ENCODE measurements at places on chromosomes 12 and 14.

DNA sequence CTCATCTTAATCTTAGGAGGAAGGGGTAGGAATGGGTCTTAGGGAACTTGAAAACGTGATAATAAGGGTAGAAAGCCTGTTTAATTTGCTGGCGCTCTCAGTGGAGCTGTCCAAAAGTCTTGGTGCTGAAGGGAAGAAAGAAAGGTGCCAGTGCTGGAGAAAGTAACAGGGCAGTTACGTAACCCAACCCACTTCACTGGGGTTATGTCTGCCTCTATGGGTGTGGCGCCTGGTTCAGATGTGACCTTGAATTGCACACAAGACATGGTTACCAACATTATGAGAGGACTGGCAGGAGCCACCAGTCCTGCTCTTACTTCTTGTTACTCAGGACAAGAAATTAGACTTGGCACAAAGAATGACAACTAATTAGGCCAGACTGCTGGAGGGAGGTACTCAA lies 18.6 kb upstream of the GPATCH2L start:
- DNase-seq, result no peak

DNA sequence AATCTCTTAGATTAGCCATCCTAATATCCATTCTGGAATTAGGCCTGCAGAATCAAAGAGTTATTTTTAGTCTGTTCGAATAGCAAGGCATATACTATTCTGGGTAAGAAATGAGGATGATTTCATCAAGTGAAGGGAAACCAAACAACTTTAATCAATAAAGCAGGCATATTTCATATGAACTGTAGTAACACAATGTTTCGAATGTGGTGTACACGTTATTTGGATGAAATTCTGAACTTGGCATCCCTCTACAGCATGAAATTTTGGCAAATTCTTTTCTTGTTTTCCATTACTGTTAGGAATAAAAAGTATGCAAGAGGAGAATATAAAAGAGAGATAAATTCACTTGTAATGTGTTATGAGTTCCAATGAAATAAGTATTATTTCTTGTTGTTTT lies 1233.3 kb upstream of the SEL1L start:
- no peak for DNase-seq

DNA sequence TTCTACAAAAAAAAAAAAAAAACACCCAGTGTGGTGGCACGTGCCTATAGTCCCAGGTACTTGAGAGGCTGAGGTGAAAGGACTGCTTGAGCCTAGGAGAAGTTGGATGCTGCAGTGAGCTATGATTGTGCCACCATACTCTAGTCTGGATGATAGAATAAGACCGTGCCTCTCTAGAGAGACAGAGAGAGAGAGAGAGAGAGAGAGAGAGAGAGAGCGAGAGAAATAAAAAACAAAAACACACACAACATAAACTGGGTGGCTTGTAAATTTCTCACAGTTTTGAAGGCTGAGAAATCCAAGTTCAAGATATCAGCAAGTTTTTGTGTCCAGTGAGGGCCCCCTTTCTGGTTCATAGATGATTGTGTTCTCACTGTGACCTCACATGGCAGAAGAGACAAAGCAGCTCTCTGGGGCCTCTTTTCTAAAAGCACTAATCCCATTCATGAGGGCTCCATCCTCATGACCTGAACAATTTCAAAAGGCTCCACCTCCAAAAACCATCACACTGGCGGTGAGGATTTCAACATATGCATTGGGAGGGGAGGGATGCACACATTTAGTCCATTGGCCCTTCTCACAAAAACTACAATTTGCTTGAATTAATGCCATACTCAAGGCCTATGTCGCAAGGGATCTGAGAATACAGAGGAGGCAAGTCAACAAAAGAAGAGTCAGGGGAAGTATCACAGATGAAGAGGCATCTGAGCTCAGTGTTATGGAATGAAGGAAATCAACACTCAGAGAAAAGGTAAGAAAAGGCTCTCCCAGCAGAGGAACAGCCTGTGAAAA lies 94.9 kb downstream of the PPM1H start:
- DNase-seq, result no peak

GRCh38 chr14:95515080-95515489 lies 1.4 kb downstream of the SYNE3 start:
- no peak for DNase-seq

GRCh38 chr12:112842441-112842840 lies 50.9 kb downstream of the RPH3A start:
- no peak for DNase-seq

- no peak for DNase-seq
Measured at GRCh38 chr12:39902821-39903220, 203.1 kb downstream of the SLC2A13 start.

DNA sequence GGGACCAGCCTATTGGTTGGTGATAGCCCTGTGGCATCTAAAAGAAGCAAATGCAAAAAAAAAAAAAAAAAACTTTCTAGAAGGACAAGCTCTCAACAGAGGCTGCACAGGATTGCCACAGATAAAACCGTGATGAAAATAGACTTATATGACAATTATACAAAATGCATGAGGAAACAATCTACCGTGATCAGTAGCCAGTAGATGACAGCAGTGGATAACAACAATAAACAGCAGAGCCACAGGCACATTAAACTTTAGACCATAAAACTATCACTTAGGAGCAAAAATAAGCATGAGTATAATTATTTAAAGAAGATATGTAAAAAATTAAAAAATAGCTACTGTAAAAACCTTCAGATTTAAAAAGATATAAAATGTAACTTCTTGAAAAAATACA lies 183.5 kb upstream of the ABCD2 start:
- no peak for DNase-seq

GRCh38 chr12:75771023-75771422 lies 259.6 kb upstream of the KRR1 start:
- DNase-seq, result no peak

- peak; percentile 42 for DNase-seq
Measured at GRCh38 chr12:29241821-29242591, 92.9 kb downstream of the FAR2 start.
